RPMI7951 (cell line): ENCODE measurements at places on chromosomes 5 and 9.

DNA sequence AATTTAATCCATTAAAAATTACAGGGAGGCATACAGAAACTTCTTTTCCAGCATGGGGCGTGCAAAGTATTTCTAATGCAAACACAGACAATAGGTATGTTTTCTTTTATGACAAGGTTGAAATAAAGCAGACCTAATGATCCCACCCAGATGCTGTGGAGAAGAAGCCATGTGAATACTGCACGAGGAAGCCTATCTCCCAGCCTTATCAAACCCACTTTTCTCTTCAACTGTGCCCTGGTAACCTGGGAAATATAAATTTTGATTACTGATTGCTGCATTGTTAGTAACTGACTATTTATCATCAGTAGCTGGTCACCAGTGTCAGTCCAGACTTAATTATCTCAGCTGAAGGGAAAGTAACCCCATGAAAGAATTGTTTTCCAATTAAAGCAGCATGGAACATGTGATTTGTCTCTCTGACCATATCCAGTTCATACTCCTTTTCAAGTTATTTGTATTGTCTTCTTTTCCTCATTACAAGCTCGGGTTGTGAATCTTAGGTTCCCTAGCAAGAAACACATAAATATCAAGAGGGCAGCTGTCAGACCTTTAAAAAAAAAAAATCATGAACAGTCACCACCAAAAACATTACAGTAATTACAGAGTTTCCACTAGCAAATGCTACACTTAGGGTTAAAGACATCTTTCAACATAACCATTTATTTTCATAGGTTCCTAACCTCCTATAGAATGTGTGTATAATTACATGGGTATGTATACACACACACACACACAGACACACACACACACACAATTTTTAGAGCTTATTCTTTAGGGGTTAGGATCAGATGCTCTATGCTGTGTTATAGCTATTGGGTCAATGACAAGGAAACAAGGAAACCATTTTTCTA lies 50.3 kb downstream of the SEMA6A start:
- DNase-seq: no peak

DNA sequence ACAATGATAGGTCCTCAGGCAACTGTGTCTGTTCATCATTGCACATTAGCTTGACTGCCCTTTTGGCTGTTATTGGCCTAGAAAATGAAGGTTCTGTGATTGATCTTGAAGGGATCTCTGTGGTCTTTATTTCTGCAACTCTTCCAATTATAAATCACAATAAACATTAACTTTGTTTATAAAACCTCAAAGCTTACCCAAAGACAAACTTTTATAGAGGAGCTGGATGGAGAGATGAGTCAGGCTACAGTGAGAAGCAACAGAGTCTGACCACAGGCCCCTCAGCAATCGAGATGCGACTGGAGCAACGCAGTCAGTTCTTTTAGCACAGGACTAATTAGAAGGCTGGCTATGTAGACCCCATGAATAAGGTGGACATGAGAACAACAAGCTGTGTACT lies 5.3 kb downstream of the MACROH2A1 start:
- DNase-seq: peak; percentile 59

DNA sequence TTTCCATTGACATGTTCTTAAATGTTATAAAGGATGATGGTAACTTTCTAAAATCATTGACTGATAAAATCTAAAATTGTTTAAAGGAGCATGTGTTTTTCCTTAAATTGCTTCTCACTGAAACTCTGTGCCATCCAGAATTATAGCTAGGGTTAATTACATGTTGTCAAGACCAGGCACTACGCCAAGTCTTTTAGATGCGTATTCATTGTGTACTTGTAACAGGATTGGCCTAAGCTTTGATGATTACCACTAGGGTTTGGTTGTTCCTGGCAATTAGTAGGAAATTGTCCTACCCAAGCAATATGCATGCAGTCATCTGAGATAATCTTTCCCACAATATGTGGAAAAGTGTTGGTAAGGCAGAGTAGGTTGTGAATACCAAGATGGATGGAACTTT lies 43.8 kb downstream of the PRKACG start:
- no peak for DNase-seq

GRCh38 chr5:157734436-157734835 lies 3.2 kb downstream of the THG1L start:
- no peak for DNase-seq

DNA sequence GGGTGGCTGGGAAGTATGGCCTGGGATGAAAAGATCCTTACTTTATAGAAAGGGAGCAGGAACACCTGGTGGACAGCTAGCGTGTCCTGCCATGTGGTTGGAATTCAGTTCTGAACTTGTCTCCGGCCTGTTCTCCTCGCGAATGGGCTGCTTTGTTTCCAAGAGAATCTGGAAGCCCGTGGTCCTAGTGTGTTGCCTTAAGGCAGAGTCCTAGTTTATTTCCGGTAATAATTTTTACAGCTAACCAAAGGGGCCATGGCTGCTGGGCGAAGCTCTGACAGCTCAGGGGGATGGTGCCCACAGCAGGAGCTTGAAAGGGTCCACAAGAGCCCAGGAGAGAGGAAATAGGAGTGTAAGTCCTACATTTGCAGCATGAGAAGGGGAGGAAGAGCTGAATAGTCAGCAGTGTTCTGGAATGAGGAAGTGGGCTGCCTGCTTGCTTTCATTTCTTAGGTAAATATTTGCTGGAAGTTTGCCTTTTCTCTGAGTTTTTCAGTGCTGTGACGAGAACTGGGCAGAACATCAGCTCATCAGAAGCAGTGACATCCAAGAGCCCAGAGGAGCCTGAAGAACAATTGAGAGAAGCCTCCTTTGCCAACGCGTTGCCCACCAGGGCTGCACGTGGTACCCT lies 13.1 kb upstream of the IGFBPL1 start:
- peak; percentile 7 for DNase-seq

DNA sequence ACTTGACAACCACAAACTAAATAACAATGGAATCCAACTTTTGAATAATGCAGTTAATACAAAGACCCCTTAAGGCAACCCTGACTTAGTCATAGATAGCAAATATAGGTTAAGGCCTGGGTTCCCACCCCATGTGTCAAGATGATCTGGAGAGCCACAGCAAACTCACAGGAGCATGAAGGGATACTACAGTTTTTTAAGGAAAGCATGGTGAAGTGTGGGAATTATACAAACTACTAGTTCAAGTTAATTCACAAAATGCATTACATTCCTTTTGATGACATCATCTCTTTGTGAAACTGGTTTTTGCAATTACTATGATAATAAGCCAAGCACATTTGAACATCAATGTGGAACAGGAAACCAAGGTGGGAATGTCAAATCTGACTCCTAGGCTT lies 50.6 kb downstream of the LHFPL2 start:
- peak; percentile 43 for DNase-seq
